Naive B cell (primary cell): ENCODE measurements at places on chromosomes 2 and 18.

- no peaks in the 10 kb centered on the region for H3K36me3 ChIP-seq
- H3K27ac ChIP-seq: no peak overlapping the region
- no peak for DNase-seq
- no peaks in the 10 kb centered on the region for H3K4me1 ChIP-seq
- no peaks in the 10 kb centered on the region for H3K27me3 ChIP-seq
Measured at GRCh38 chr18:73614812-73615211, 532.8 kb downstream of the FBXO15 start.

GRCh38 chr2:45647356-45647755, 4.1 kb upstream of the PRKCE start:
- no peak for DNase-seq
- no peaks in the 10 kb centered on the region for H3K36me3 ChIP-seq
- H3K4me1 ChIP-seq: peaks cover 30% of the 10 kb centered on the region
- H3K27me3 ChIP-seq: peaks cover 2% of the 10 kb centered on the region
- peak overlapping the region; percentile 37 for H3K4me3 ChIP-seq
- H3K27ac ChIP-seq: peak overlapping the region; percentile 22

- no peaks in the 10 kb centered on the region for H3K27me3 ChIP-seq
- H3K36me3 ChIP-seq: no peaks in the 10 kb centered on the region
- no peak overlapping the region for H3K4me3 ChIP-seq
- H3K27ac ChIP-seq: no peak overlapping the region
- no peak for DNase-seq
Measured at GRCh38 chr18:70384181-70384790, 95.4 kb downstream of the SOCS6 start.

- no peak overlapping the region for H3K27ac ChIP-seq
- DNase-seq: no peak
- peaks cover 48% of the 10 kb centered on the region for H3K36me3 ChIP-seq
Measured at GRCh38 chr2:206004004-206004693, 81.8 kb downstream of the INO80D start.

DNA sequence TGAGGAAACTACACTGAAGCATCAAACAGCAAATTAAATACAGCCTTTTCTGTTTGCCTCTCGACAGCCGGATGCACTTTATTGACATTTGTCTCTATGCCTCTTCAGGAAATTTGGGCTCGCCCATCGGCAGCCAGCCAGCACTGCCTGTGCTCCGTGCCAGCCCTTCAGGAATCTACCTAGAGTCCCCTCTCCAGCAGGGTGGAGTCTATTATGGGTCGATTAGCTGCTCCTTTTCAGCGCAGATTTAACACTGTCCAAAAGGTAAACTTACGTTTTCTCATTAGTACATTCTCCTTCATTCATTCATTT, 91.5 kb downstream of the MYCN start:
- DNase-seq: no peak
- H3K4me3 ChIP-seq: no peak overlapping the region
- no peaks in the 10 kb centered on the region for H3K27me3 ChIP-seq
- H3K4me1 ChIP-seq: no peaks in the 10 kb centered on the region

- no peak for DNase-seq
- no peak overlapping the region for H3K4me3 ChIP-seq
- H3K27me3 ChIP-seq: peaks cover 52% of the 10 kb centered on the region
- H3K36me3 ChIP-seq: peaks cover 6% of the 10 kb centered on the region
- no peak overlapping the region for H3K27ac ChIP-seq
Measured at GRCh38 chr2:98175811-98176210, 88.8 kb downstream of the VWA3B start.

DNA sequence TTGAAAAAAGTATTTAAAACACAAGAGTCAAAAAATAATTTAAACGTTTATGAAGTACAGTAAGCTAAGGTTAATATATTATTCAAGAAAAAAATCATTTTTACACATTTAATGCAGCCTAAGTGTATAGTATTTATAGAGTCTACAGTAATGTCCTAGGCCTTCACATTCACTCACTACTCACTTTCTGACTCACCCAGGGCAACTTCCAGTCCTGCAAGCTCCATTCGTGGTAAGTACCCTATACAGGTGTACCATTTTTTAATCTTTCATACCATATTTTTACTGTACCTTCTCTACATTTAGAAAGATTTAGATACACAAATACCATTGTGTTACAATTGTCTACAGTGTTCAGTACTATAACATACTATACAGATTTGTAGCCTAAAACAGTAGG, 20.9 kb upstream of the RPRD1A start:
- no peak overlapping the region for H3K4me3 ChIP-seq
- no peak overlapping the region for H3K27ac ChIP-seq
- peaks cover 14% of the 10 kb centered on the region for H3K4me1 ChIP-seq
- no peak for DNase-seq
- H3K27me3 ChIP-seq: no peaks in the 10 kb centered on the region
- no peaks in the 10 kb centered on the region for H3K36me3 ChIP-seq

DNA sequence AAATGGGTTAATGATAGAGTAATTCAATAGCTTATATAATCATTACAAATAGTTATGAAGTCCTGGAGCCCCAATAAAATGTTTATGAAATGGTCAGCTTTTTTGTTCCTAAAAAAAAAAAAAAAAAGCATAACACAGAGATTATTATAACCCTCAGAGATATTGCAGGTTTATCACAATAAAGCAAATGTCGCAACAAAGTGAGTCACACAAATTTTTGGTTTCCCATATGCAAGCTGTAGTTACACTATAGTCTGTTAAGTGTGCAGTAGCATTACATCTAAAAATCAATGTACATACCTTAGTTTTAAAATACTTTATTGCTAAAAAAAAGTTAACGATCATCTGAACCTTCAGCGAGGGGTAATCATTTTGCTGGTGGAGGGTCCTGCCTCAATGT, 20.0 kb downstream of the WDFY1 start:
- peaks cover 49% of the 10 kb centered on the region for H3K4me1 ChIP-seq
- H3K36me3 ChIP-seq: peaks cover 26% of the 10 kb centered on the region
- no peaks in the 10 kb centered on the region for H3K27me3 ChIP-seq
- no peak overlapping the region for H3K27ac ChIP-seq

- H3K27me3 ChIP-seq: no peaks in the 10 kb centered on the region
- no peaks in the 10 kb centered on the region for H3K36me3 ChIP-seq
- H3K27ac ChIP-seq: no peak overlapping the region
Measured at GRCh38 chr2:210363261-210363660, 48.3 kb upstream of the MYL1 start.

GRCh38 chr2:49940626-49941025, 786.3 kb upstream of the FSHR start:
- H3K4me3 ChIP-seq: peak overlapping the region; percentile 67
- no peak overlapping the region for H3K27ac ChIP-seq
- no peaks in the 10 kb centered on the region for H3K27me3 ChIP-seq
- peaks cover 15% of the 10 kb centered on the region for H3K4me1 ChIP-seq
- H3K36me3 ChIP-seq: no peaks in the 10 kb centered on the region

- H3K36me3 ChIP-seq: peaks cover 21% of the 10 kb centered on the region
- no peak for DNase-seq
- no peak overlapping the region for H3K27ac ChIP-seq
- no peaks in the 10 kb centered on the region for H3K27me3 ChIP-seq
Measured at GRCh38 chr2:206112108-206112507, 26.1 kb upstream of the INO80D start.

- H3K4me3 ChIP-seq: no peak overlapping the region
- no peaks in the 10 kb centered on the region for H3K27me3 ChIP-seq
- no peaks in the 10 kb centered on the region for H3K36me3 ChIP-seq
- H3K4me1 ChIP-seq: no peaks in the 10 kb centered on the region
- no peak for DNase-seq
- H3K27ac ChIP-seq: no peak overlapping the region
Measured at GRCh38 chr2:195238379-195238778, 418.6 kb upstream of the SLC39A10 start.

- peaks cover 9% of the 10 kb centered on the region for H3K36me3 ChIP-seq
- H3K4me3 ChIP-seq: peak overlapping the region; percentile 85
- peaks cover 34% of the 10 kb centered on the region for H3K4me1 ChIP-seq
- peak; percentile 6 for DNase-seq
Measured at GRCh38 chr2:68250196-68250595, 2.1 kb downstream of the PPP3R1 start.

DNA sequence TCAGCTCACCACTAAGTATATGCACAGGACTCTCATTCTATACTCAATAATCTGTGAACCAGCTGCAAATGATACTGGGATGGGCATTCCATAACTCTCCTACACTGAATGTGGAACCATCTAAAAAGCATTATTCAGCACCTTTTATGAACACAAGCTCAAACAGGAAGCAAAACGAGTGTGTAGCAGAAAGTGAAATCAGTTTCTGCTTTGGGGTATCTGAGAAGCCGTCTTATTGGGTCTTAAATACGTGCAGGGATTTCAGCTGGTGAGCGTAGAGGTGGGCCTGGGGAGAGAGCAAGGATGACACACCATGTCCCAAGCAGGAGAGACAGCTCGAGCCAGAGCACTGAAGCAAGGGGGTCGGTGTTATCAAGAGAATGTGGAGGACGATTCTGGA, 120.0 kb upstream of the TTN start:
- H3K4me3 ChIP-seq: peak overlapping the region; percentile 35
- H3K36me3 ChIP-seq: no peaks in the 10 kb centered on the region
- H3K4me1 ChIP-seq: peaks cover 4% of the 10 kb centered on the region
- H3K27ac ChIP-seq: peak overlapping the region; percentile 46
- no peaks in the 10 kb centered on the region for H3K27me3 ChIP-seq

- no peak overlapping the region for H3K4me3 ChIP-seq
- peaks cover 82% of the 10 kb centered on the region for H3K27me3 ChIP-seq
- no peaks in the 10 kb centered on the region for H3K4me1 ChIP-seq
- DNase-seq: no peak
- H3K36me3 ChIP-seq: no peaks in the 10 kb centered on the region
Measured at GRCh38 chr2:8502316-8502715, 179.5 kb upstream of the ID2 start.
